NCI-H774 (cell line): ENCODE measurements at places on chromosomes 11 and 22.

DNA sequence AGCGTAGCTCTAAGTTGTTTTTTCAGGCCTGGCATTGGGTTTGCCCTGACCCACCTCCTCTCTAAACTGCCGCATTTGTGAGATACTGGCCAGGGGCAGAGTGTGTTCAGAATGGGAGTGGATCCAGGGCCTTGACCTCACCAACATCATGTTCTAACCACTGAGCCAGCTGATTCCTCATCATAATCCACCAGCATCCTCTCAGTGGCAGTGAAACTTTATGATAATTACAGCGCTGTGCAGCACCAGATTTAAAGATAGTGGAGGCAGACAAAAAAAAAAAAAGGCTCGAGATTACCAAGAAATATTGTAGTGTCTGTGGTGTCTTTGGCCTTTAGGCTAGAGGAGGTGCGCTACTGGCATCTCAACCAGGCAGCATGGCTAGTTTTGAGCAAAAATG, 53.0 kb downstream of the KREMEN1 start:
- no peak for DNase-seq

DNA sequence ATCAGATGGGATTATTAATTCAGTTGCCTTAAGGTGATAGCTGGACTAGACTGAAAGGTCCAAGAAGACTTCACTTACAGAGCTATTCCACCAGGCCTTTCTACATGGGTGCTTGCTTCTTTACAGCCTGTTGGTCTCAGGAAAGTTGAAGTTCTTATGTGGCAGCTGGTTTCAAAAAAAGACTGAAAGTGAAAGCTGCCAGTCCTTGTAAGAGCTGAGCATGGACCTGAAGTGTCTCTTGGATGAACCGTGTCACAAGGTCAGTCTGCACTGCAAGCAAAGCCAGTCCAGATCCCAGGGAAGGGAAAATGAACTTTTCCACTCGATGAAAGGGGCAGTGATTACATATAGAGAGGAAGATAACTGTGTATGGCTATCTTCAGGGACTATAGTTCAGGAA, 201.5 kb upstream of the LUZP2 start:
- no peak for DNase-seq

DNA sequence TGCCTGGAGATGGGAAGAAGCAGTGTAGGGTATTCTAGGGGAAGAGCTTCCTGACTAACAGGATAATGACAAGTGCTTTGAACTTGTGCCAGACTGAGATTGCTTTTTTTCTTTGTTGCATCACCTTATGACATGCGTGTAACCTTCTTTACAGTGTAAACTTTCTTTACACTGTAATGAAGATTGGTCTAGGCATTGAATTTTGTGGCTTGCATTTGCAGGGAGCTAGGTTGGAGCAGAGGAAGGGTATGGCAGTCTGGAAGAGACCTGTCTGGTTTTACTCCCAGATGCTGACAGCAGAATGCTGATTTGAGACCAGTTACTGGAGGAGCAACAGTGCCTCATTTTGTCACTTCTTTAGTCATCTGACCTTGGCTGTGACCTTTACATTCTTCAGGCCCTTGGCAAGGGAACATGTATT, 5.6 kb downstream of the DDB2 start:
- DNase-seq: no peak

- peak; percentile 75 for DNase-seq
These were observed 40.8 kb downstream of the IGLL1 start for GRCh38 chr22:23539135-23539838.

DNA sequence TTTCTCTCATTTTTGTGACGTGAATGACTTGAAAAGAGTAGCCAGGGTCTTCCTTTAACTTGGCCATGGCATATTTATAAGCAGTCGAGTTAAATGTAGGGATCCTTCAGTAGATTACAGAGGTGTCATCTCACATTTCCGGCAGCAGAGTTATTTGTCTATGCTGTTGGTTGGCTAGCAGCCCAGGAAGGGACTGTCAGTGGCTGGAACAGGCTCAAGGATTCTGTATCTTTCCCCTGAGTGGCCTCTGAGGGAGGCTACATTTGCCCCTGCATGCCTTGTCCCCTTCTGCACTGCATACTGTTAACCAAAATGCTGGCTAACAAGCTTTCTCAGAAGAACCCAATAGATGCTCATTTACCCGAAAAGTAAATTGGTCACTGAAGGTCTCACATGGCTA, 187.6 kb downstream of the PGR start:
- DNase-seq: no peak

DNA sequence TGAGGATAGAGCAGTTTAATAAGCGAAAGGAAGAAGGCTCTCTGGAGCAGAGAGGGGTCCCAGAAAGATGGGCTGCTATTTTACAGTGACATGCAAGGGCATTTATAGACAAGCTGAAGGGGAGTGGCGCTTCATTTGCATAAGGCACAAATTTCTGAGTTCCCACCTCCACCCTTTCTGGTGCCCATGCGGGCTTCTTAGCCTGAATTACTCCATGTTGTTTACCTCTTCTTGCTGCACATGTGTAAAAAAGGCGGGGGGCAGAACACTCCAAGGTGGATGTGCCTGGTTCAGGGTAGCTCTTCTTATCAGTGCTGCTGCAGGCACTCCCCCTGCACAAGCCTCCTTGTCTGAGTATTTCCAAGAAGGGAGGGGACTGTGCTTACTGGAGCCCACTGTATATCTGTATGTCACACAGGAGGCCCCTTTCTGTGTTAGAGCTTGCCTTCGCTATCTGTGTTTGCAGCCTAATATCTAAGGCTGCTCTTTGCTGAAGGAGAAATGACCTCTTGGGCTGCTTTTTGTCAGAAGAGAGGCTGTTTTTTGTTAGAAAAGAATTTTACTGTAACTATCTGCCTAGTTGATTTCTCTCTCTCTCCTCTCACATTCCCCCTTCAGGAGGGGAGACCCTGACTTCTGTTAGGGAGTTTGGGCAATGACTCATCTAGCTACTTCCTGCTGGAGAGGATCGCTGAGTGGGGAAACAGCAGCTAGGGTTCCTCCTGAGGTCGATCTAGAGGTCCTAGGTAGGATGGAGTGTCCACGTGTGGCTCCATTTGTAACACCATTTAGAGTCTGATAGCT, 1057.0 kb upstream of the CNTN5 start:
- DNase-seq: no peak

GRCh38 chr22:18955696-18956095, 19.6 kb upstream of the PRODH start:
- no peak for DNase-seq

- DNase-seq: no peak
These were observed 321.6 kb upstream of the B3GAT1 start for GRCh38 chr11:134733646-134734045.

DNA sequence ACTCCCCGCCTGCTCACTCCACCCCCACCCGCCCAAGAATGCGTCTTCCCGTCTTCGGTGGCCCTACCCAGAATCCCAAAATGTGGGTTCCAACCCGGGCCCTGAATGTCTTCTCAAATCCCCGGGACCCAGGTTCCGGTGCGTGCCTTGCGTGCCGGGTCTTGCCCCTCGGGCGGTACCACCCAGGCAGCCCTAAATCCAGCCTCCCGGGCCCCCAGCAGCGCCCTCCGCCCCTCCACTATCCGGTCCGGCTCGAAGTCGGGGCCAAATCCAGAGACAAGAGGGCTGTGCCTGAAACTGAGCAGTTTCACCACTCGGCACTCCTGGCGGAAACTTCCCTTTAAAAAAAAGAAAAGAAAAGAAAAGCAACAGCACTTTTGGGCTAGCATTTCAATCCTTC, 16.3 kb upstream of the CCT8L2 start:
- no peak for DNase-seq

DNA sequence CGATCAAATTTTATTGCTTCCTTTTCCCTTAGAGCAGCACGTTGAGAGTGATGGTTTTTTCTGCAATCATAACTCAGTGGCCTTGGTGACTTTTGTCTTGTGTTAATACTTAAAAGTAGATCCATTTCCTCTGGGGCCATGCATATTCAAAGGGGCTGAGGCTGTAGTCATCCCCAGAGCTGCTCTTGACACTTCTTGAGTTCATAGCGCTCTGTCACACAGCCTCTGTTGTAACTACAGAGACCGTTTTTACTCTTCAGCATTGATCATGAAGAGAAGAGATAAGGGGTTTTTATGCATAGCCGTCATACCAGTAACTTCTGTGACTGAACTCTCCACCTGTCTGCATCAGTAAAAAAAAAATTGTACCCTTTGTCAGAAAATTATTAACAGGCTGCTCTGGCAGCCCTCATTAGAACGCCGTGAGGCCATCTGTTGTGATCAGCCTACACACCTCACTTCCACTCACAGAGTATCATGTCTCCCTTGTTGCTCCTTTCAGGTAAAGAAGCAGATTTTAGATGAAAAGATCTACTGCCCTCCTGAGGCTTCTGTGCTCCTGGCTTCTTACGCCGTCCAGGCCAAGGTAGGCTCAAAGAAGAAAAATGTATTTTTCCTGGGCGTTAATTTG, 38.4 kb downstream of the NF2 start:
- no peak for DNase-seq

DNA sequence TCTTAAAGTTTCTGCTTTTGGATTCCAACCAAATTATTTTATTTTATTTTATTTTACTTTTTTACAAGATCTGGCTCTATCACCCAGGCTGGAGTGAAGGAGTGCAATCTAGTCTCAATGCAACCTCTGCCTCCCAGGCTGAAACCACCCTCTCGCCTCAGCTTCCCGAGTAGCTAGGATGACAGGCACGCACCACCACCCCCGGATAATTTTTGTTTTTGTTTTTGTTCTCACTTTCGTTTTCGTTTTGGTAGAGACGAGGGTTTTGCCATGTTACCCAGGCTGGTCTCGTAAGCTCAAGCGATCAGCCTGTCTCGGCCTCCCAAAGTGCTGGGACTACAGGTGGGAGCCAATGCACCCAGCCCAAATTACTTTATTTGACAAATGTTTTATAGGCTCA, 219.8 kb downstream of the ETS1 start:
- DNase-seq: no peak

DNA sequence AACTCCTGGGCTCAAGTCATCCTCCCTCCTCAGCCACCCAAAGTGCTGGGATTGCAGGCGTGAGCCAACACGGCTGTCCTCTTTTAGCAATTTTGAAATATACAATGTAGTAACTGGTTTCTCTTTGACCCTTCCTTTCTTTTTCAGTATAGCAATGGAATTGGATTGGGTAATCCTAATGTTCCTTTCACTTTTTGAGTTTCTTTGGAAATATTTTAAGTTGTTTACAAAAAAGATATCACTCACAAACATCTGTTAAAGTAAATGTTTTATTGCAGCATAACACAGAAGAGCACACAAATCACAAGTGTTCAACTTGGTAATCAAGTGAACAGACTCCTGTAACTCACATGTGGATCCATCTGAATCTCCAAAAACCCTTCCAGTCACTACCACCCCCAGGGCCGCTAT, 44.6 kb upstream of the EP300 start:
- no peak for DNase-seq

GRCh38 chr11:14672635-14673034, 29.0 kb downstream of the PDE3B start:
- DNase-seq: no peak

GRCh38 chr11:1755692-1756561, 5.5 kb upstream of the IFITM10 start:
- DNase-seq: no peak

DNA sequence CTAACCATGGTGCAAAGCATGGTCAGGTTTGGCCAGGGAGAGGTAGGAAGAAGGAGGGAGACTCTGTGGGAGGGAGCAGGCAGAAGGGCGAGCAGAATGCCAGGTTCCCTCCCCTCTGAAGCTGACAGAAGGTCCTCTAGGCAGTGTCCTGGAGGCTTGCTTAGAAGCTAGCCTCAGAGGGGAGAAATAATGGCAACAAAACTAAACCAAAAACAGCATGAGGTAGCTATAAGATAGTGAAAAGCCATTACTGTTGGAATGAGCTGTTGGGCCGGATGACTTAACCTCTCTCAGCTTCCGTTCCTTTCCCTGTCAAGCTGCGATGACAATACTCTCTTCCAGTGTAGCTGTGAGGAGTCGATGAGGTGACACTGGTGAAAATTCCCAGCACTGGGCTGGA, 36.6 kb downstream of the RASSF10 start:
- no peak for DNase-seq

DNA sequence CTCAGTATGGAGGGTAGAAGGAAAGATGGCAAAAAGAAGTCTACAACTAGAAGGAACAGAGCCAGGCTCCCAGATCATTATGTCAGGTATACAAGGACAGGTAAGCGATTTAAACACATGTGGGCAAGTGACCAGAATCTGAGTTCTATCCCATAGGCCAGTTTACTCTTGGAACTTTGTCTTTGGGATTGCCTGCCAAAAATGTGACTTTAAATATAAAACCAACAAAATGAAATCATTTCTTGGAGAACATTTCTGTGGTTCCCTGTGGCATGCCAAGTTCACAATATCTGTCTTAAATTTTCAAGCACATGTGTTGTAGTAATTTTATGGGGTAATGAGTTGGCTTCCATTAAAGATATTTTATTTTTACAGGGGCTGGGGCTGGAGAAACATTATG, 141.0 kb downstream of the SLC17A6 start:
- no peak for DNase-seq

DNA sequence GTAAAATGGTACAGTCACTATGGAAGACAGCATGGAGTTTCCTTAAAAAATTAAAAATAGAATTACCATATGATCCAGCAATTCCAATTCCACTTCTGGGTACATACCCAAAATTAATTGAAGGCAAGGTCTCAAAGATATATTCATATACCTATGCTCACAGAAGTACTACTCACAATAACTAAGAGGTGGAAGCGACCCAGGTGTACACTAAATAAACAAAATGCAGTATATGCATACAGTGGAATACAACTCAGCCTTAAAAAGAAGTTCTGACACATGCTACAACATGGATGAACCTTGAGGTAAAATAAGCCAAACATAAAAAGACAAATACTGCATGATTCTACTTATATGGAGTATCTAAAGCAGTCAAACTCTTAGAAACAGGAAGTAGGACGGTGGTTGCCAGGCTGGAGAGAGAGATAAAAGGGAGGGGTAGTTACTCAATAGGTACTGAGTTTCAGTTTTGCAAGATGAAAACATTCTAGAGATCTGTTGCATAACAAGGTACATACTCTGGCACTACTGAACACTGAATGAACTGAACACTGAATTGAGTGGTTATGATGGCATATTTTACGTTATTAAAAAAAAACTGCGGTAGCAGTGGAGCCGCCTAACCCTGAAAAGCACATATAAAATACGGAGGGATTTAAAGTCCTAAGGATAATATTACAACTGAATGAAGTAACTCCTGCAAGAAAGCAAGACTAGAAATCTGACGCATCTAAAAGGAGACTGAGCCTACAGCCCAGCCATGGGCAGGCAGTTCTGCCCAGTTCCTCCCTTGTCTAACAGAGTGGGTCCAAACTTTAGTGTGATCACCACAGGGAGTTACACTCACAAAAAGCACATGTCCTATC, 12.8 kb downstream of the DGCR2 start:
- DNase-seq: no peak
